IMR-90 (cell line): ENCODE measurements at places on chromosomes 1 and 21. TPM values are rescaled to one million over a fixed set of nuclear protein-coding genes. Genes with fewer than 3 reads are reported as not detected.
A peak's percentile ranks its signal among the peaks of the same experiment; 100 is the strongest.

DNA sequence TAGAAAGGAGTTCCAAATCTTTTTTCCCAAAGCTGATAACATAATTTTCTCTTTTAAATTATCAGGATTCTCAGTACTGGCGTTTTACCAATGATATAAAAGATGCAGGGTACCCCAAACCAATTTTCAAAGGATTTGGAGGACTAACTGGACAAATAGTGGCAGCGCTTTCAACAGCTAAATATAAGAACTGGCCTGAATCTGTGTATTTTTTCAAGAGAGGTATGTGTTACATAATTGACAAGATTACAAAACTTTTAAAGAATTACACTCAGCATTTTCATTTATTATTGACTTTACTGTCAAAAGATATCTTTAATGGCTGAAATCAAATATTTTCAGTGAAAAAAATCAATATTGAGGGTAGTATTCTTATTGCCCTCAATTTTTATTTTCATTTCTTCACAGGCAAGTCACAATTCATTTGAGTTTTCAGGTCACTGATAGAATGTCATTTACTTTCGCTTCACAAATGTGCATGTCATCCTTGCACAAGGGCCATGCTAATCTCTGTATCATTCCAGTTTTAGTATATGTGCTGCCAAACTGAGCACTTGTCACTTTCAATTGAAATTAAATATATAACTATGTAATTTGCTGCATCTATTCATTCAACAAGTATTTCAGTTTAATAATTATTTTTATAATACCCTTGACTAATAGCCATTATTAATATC is 63.5 kb downstream of the TPR start:
- no peak for DNase-seq

- peak; percentile 38 for DNase-seq
These were observed 42.8 kb upstream of the ENAH start for GRCh38 chr1:225695578-225696337.

DNA sequence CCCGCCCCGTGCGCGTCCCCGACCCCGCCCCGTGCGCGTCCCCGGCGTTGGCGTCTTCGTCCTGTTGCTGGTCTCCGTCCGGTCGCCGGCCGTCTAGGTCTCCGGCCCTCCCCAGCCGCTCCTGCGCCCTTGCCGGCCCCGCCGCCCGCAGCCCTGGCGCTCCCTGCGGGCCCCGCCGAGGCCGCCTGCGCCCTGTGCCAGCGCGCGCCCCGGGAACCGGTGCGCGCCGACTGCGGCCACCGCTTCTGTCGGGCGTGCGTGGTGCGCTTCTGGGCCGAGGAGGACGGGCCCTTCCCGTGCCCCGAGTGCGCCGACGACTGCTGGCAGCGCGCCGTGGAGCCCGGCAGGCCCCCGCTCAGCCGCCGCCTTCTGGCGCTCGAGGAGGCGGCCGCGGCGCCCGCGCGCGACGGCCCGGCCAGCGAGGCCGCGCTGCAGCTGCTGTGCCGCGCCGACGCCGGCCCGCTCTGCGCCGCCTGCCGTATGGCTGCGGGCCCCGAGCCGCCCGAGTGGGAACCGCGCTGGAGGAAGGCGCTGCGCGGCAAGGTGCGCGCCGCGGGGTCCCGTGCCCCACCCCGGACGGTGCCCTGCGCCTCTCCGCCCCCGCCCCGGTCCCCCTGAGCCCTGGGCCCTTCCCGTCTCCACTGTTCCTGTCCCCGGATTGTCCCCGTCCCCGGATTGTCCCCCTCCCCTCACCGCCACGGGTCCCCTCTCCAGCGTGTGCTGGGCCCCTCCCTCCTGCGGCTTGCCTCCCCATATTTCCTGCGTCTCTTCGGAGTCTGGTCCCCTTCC is at the start of gene RNF187:
RNF187 (plus strand) TSS at position 47 of the 789 bp plus-strand sequence.
- DNase-seq: peak; percentile 18

The OR2M3 gene
- not detected in 2 replicates for polyA plus RNA-seq

GRCh38 chr1:204077979-204078696 is 5.2 kb downstream of the SOX13 start:
- peak; percentile 9 for DNase-seq

The FAM3B gene
- not detected in 2 replicates for polyA plus RNA-seq

GRCh38 chr1:113303267-113303666 is 87.0 kb upstream of the MAGI3 start:
- no peak for DNase-seq

The SLC1A7 gene
- polyA plus RNA-seq: 0.05 and 0.06 TPM in 2 replicates

DNA sequence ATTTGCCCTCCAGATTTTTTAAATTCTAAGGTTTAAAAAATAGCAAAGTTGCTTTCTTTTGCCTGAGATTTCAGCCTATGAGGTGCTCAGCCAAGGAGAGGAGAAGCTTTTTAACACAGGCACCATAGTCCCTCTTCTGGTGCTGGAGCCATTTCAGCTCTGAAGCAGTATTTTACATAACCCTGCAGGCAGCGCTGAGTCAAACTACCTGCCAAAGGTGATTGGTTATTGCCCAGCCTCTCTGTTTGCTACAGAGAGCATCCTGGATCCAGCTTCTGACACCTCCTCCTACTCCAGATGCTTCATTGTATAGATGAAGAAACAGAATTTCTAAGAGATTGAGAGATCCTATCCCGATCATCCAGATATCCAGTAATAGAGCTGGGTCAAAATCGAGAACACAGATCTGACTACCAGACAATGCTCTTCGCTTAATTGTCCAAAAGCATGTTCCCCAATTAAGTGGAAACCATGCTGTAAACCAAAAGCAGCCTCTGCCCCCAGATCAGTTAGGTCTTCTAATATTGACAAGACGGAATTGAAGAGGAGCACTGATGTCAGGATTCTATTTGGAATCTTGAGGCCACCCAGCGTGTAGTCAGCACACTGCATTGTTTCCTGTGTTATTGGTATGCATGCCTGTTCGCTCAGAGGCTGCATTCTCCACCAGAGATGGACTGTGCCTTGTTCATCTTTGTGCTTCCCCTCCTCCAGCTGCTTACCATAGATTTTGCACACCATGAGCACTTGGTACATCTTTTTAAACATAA is 22.1 kb downstream of the RGS8 start:
- no peak for DNase-seq

GRCh38 chr1:74652711-74653139 is 20.9 kb downstream of the ERICH3 start:
- DNase-seq: peak; percentile 79

The ZNF648 gene
- polyA plus RNA-seq: not detected in 2 replicates

DNA sequence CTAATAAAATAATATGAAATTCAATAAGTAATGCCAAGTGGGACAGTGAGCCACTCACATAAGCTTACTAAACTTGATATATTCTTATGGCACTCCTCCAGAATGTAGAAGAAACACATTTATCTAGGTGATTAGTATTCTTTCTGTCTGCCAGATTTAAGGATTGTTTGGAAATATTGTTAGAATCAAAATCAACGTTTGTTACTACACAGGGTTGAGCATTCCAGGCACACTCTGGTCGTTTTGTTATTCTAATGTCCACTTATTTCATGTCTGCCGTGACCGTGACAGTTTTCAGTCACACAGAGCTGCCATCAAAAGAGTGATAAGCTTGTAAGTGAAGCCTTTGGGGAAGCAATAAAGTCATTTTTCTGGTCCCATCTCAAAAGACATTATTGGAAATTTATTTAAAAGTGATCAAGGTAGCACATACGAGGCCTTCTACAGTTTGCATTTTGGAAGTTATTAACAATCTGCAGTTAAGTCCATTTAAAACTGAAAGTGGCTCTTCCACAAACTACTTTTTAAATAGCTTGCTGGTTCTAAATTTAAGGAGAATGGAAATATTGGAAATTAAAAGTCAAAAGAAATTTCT is 38.0 kb downstream of the NFIA start:
- no peak for DNase-seq

The TMEM82 gene
- polyA plus RNA-seq: not detected in 2 replicates

DNA sequence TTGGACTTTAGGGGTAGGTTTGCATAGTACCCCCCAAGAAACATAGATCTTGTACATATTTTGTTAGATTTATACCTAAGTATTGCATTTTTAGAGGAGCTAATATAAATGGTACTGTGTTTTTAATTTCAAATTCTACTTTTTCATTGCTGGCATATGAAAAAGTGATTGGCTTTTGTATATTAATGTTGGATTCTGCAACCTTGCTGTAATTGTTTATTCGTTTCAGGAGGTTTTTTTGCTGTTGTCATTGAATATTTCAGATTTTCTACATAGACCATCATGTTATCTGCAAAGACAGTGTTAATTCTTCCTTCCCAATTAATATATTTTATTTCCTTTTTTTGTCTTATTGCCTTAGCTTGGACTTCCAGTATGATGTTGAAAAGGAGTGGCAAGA is 23.0 kb upstream of the EDARADD start:
- DNase-seq: no peak

DNA sequence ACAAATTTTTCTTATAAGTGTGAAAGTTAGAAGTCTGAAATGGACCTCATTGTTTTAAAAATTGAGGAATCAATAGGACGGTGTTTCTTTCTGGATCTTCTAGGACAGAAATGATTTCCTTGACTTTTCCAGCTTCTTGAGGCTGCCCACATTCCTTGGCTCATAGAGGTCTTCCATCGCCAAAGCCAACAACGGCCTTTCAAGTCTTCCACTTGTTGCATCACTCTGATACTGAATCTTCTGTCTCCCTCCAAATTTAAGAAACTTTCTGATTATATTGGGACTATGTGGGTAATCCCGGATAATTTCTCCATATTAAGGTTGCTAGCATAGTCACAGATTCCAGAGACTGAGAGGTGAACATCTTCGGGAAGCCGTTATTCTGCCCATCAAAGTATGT is 595.4 kb upstream of the ADAMTS5 start:
- DNase-seq: no peak

GRCh38 chr1:12376236-12377045 is 146.6 kb downstream of the VPS13D start:
- no peak for DNase-seq

The SLC2A5 gene
- 0.03 TPM in 1 of 2 replicates, not detected in the other for polyA plus RNA-seq

The PROX1 gene
- 0.02 and 0.03 TPM in 2 replicates for polyA plus RNA-seq

DNA sequence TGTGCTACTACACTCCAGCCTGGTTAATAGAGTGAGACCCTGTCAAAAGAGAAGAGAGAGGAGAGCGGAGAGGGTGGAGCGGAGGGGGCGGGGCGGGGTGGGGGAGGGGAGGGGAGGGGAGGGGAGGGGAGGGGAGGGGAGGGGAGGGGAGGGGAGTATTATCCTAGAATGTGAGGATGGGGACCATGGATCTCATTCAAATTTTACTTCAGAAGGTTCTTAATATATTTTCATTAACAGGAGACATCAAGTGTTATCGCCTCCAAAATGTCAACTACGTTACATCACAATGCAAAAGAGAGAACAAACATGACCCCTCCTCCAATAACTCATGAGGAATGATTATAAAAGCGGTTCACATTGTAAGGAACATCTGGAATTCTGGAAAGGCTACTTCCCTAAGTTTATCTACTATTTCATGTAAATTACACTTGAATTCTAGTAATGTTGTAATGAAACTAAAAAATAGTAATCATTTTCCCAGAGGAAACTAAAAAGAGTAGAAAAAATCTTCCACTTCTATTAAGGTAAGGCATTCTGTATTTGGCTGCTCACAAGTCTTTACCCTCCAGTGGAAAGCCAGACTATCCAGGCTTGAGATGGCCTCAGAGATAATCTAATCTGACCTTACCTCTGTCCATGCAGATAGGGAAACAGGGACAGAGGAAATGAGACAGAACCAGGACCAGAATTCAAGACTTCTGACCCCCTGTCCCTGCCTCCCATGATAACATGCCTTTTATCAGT is 18.8 kb upstream of the GUCA2A start:
- DNase-seq: no peak

The SPRR2G gene
- polyA plus RNA-seq: not detected in 2 replicates

DNA sequence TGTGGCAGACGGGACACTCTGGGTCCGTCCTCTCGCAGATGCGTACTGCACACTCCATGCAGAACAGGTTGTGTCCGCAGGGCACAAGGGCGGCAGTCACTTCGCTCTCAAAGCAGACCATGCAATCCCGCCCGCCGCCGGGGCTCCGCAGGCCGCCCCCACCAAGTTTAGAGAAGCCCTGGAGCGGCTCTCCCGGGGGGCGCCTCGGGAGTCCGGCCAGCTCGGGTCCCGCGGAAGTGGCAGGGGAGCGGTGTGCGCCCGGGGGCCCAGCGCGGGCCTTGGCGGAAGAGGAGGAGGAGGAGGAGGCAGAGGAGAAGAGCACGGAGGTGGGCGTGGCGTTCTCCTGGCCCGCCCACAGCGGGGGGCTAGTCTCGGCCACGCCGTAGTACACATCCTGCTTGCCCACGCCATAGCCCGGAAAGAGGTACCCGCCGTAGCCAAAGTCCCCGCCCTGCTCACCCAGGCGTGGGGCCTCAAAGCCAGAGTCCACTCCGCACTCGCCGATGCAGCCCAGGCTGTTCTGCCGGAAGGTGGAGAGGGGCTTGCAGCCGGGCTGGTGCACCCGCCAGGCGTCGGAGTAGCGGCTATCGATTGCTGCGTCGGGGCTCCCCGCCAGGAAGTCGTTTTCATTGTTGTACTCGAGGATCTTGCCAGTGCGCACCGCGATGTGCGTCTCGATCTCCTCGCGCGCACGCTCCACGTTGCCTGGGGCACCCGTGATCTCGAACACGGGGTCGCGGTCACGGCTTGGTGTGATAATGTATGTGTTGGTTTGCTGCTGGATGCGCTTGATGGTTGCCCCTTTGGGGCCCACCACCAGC is 5.4 kb downstream of the MEX3A start:
- no peak for DNase-seq

- no peak for DNase-seq
These were observed 124.0 kb upstream of the CSF3R start for GRCh38 chr1:36606641-36607262.

GRCh38 chr1:194295685-194296084 is 1109.3 kb upstream of the B3GALT2 start:
- DNase-seq: peak; percentile 44

DNA sequence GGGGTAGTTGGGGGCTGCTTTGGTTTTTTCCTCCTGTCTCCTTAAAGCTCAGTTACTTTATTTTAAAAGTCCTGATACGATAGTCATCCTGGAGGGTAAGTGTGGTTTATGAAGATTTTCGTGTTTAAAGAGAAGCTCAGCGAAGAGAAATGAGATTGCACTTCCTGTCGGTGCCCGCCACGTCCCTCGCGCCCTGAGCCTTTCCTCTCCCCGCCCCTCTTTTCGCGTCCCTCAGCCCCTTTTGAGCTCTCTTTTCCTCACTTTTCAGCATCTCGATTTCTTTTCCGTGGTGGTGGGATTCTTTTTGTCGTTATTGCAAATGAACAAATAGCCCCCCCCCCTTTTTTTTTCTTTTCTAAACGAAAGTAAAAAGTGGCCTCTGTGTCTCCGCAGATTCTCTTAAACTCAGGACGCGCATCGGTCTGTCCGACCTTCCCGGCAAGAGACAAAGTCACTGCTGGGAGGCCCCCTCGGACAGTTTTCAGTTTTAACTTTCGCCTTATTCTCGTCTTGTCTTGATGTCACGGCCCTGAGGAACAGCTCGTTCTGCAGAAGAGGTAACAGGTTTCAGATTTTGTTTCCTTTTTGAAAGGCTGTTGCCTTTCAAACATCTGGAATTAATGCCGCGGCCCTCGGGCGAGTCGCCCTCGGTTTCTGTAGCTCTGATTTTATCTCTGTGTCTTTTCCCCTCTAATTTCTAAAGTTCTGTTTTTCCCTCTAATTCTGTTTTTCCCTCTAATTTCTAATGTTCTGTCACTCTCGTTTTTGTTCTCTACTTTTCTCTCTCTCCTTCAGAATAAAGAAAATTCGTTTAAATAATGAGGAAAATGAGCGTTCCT is 1.0 kb upstream of the DMRTA2 start:
- no peak for DNase-seq

The FAM89A gene
- polyA plus RNA-seq: 8.1 and 8.5 TPM in 2 replicates

The THEM5 gene
- not detected in 2 replicates for polyA plus RNA-seq

The PKP1 gene
- 0.16 and 0.36 TPM in 2 replicates for polyA plus RNA-seq

The TNFRSF1B gene
- 8.6 and 8.9 TPM in 2 replicates for polyA plus RNA-seq

GRCh38 chr1:41355356-41355755 is 5.9 kb upstream of the FOXO6 start:
- no peak for DNase-seq
